ENCODE measurements at places on chromosomes 6 and 20.

- no peak for DNase-seq
Observed at GRCh38 chr6:45376310-45377042, 1.3 kb downstream of the SUPT3H start.

- no peak for DNase-seq
Observed at GRCh38 chr6:153590411-153590810, 448.6 kb upstream of the OPRM1 start.

- DNase-seq, result no peak
Observed at GRCh38 chr6:95439741-95440140, 137.6 kb upstream of the MANEA start.

- no peak for DNase-seq
Observed at GRCh38 chr6:154488248-154488593, 22.3 kb downstream of the CNKSR3 start.

- no peak for DNase-seq
Observed at GRCh38 chr20:64185276-64185900, 21.1 kb downstream of the MYT1 start.

GRCh38 chr20:47784599-47785310, 526 bp downstream of the SULF2 start:
- DNase-seq, result no peak

- no peak for DNase-seq
Observed at GRCh38 chr6:49526598-49526997, 23.9 kb upstream of the C6orf141 start.

DNA sequence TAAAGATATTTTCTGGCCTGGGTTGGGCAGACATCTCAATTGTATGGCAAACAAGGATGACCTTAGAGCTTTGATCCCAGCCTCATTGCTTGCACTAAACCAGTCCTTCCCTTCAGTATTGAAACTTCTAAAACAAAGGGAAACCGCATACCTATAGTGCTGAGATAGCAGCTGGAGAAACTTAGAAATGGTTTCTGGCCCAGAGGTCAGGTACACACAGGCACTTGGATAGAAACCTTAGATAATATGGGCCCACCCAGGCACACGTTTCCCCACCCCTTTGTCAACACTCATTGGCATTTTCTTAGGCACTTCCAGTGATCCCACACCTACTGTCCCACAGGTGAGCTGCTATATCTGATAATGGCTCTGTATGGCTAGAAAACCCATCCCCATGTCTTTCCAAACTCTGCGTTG, 22.1 kb downstream of the NRSN1 start:
- no peak for DNase-seq

GRCh38 chr6:100176311-100176950, 182.4 kb upstream of the MCHR2 start:
- no peak for DNase-seq

GRCh38 chr6:144013486-144013909, 5.4 kb upstream of the PLAGL1 start:
- DNase-seq, result peak; percentile 69

GRCh38 chr6:115415378-115415777, 645.3 kb downstream of the FRK start:
- DNase-seq, result no peak

GRCh38 chr20:59145924-59146779, 17.5 kb upstream of the ZNF831 start:
- no peak for DNase-seq

DNA sequence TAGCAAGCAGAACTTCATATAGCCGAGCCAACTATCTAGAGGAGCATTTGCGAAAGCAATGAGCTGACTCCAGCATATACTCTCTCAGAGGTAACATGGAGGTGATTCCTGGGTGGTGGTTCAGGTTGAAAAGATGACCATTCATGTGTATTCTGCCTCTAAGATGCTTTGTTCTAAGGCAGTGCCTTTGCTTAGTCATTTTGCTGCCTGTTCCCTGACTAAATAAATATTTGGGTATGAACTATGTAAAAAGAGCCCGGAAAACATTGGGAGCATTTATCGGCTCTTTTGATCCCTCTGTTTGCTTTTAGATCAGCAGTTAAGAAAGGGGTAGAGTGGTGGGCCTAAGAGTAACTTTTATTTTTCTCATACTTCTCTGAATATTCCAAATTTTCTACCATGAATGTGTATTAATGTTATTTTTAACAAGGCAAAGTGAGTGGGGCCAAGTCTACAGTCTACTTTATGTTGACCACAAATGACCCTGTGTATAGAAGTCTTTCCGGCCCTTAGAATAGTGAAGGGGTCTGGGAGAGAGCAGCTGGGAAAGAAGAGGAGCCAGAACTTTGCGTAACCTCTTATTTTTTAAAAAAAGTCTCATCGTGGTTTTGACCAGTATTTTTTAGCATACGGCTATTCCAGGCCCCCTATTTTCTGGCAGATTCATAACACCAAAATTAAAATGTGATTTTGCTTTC, 206.5 kb upstream of the EYA4 start:
- DNase-seq, result no peak

Data from hematopoietic multipotent progenitor cell treated with erythropoietin and hydrocortisone succinate and interleukin-3 and kit ligand, for 15 days (in vitro differentiated cells).